ENCODE measurements at places on chromosomes 2 and 18.

- DNase-seq = no peak
Observed at GRCh38 chr2:25602333-25602723, 71.0 kb downstream of the DTNB start.

- DNase-seq = no peak
Observed at GRCh38 chr2:156999661-157000060, 257.8 kb upstream of the GALNT5 start.

GRCh38 chr18:45049578-45050319, 369.1 kb downstream of the SETBP1 start:
- DNase-seq = no peak

DNA sequence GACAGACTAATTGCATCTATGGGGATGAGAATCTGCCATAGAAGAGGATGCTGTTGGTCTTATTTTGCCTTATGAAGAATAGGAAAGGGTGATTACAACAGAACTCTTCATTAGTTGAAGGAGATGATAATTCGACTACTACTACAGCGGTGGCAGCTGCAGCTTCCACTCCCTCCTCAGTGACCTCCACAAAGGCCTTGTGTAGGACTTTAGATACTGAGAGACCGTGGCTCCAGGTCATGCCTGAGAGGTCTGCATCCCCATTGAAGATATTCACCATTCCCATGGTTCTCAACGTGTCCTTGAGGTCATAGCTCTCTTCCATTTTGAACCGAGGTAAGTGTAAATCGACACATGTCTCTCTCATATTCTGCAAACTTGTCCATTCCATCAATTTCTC, 6.4 kb downstream of the SERPINB4 start:
- no peak for DNase-seq

DNA sequence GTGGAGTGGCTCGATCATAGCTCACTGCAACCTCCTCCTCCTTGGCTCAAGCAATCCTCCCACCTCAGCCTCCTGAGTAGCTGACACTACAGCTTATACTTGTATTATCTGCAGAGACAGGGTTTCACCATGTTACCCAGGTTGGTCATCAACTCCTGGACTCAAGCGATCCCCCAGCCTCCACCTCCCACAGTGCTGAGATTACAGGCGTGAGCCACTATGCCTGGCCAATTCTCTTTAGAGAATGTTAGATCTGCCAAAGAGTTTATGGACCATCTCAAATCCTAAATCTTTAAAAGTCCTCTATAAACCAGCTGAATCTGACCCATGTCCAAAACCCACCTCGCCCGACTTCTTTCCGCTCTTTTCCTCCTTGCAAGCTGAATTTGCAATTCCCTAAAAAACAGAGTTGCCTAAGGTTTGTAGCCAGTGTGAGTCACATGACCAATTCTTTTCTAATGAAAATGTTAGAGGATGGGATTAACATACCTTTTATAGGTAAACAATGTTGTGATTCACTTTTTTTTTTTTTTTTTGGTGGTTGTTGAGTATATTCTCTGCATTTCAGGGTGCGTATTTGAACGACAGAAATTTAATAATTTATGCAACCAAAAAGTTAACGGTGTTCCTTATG, 2.4 kb upstream of the PMAIP1 start:
- no peak for DNase-seq

DNA sequence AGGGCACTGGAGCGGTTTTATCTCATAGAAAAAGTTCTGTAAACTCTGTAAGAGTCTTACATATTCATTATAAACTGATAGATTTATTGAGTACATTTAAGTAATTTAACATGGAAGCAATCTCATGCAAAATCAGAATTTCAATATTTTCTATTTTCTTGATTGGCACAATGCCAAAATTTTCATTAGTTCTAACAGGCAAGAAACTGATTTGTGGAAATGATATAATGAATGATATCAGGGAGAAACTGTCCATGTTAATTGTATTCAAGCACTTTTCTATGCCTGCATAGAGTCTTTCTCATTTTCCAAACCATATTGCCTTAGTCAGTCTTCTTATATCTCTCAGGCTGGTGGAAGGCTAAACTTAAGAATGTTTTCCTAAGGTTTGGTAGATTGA, 23.0 kb upstream of the SPAG16 start:
- no peak for DNase-seq

DNA sequence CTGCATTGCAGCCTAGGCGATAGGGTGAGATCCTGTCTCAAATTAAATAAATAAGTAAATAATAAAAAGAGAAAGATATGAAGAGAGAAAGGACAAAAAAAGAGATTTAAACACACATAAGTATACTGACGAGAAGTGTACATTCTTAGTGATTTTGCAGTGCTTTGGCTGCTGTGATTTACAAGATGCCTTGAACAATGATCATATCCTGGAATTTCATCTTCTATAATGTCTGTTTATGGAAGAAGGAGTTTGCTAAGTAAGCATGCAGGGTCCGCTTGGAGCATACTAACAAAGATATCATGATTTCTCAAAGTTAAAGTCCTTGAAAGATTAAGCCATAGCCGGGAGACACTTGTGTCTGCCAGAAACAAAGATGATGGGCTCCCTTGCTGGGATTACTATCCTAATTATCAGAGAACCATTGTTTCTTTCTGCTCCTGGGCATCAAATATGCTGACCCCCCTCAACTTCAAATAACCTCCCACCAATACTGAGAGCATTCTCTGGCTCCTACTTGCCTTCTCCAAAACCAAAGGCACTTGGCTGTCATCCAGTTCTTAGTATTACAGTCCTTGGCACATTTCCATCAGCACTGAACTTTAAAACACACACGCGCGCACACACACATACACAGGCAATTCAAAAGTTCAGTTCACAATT, 47.5 kb upstream of the STAM2 start:
- DNase-seq = no peak

GRCh38 chr18:48879008-48879431, 71.7 kb downstream of the SMAD7 start:
- DNase-seq = no peak

DNA sequence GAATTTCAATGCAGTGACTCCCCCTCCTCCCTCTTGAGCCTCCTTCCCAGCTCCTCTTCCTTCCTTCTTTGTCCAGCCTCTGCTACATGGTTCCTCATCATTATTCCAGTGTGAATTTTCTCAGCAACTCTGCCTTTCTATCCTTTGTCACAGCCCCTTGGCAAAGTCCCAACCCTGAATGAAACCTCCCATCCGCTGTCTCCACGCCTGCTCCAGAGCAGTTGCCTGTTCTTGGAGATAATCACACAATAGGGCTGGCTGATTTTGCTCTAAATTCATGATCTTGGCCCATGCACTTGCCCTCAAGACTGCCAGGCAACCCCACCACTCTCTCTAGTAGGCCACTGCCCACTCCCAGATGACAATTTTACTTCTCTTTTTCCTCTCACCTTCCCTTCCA, 61.4 kb downstream of the BCL2L11 start:
- DNase-seq = no peak

- DNase-seq = no peak
Observed at GRCh38 chr18:76397631-76398030, 97.4 kb downstream of the ZNF516 start.

- no peak for DNase-seq
Observed at GRCh38 chr2:150946831-150947230, 314.8 kb downstream of the RBM43 start.

GRCh38 chr18:62741584-62741983, 26.2 kb downstream of the PHLPP1 start:
- no peak for DNase-seq

GRCh38 chr2:233062946-233063268, 2.8 kb downstream of the INPP5D start:
- no peak for DNase-seq

DNA sequence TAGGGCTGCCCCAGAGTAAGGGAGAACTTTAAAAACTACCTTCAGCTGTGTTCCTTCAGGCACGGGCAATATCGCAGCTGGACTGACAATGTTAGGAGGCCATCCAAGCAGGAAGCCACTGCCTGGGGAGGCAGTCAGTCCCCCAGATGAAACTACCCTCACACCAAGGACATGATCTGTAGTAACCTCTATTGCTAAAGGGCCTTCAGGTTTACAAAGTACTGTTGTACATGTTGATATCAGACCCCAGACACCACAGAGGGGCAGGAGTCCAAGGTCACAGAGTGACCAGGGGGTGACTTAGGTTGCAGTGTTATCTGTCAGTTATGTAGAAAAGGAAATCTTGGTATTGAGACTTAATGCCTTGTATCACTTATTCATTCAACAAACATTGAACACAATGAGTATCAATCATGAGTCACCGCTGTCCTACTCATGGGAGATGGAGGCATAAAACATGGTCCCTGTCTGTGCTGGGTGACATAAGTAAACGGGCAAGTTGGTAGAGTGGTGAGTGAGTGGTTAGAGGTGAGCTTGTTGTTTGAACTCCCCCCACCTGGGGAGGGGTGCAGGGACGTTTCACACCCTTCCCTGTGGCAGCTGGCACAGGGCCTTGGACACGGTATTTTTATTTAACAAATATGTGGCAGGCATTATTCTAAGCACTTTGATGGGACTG, 7.1 kb downstream of the CABLES1 start:
- no peak for DNase-seq

GRCh38 chr18:51074605-51075004, 44.6 kb downstream of the SMAD4 start:
- no peak for DNase-seq

GRCh38 chr2:232336241-232336736, 42.3 kb upstream of the ALPP start:
- no peak for DNase-seq

DNA sequence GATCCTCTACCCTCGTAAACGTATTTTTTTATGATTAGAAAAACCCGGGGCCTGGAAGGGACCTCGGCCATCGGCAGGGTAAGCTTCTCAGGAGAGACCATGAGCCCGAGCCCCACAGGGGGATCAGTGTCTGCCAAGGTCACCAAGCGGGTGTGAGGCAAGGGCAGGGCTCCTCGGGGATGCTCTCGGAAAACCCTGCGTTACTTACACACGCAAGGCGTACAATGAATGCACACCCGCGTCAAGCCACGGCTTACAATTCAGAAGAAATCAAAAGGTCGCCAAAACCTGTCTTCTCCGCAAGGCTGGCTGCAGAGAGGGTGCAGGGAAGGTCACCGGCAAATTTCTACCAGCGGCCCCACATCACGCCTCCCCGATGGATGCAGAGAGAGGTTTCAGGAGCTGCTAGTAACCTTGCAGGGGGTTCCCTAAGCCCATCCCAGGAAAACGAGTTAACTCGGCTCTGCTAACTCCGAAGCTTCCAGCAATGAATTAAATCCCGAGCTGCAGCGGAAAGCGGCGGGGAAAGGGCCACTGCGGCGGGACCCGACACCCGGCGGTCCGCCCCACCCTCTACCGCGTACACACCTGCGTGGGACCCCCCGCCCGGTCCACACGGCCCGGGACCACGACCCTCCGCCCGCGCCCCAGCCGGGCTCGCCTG, 638 bp downstream of the ST3GAL5 start:
- peak; percentile 21 for DNase-seq

- no peak for DNase-seq
Observed at GRCh38 chr18:24271381-24272228, 126.0 kb downstream of the OSBPL1A start.

DNA sequence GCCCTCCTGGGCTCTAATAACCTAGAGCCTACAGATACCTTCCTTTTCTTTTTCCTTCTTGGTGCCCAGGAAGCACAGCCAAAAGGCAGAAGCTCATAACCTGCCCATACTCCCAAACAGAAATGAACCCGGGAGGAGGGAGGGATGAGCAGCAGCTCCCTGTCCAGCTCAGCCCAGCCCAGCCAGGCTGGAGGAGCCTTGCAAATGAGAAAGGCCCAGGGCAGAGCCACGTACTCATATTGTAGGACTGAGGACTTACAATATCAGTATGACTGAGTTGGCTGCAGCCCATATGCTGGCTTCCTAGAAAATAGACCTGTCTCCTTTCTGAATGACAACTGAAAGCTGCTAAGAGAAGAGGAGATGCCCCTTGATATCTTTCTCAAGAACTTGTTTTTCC, 21.7 kb downstream of the PKDCC start:
- no peak for DNase-seq

DNA sequence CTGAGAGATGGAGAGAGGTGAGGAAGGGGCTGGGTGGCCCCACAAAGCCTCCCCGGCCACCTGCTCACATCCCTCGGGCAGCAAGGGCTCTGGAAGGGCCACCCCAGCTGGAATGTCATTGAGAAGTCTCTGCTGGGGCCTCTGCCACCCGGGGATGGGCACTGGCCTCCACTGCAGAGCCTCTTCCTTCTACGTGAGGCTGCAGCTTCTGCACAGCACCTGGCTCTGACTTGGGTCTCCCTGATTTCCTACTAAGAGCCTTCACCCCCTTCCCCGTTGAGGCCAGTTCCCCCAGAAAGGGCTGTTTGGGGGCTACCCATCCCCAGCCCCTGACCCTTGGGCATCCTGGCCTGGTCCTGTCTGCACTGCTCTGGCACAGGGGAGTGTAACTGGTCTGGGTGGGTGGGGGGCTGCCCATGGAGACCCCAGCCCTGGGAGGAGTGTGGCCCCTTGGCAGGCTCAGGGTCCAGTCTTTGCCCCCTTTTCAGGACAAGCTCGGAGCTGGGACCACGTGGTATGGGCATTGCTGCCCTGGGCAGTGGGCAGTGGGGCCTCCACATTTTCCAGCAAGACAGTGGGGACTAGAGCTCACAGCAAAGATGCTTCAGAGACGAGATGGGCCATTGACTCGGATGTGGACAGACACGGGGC, 5.6 kb downstream of the PDCD1 start:
- DNase-seq = no peak

DNA sequence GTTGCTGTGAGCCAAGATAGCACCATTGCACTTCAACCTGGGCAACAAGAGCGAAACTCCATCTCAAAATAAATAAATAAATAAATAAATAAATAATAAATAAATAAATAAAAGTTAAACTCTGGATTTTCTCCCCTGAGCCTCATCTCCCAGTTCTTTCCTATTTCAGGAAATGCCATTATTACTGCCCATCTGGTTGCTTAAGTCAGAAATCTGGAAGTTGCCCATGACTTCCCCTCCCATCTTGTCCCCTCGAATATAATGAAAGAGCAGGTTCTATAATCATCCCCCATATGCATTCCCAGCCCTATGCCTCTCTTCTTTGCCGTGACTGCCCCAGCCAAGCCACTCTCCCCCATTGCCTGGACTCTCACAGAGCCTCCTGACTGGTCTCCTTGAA, 4.2 kb upstream of the PSD4 start:
- no peak for DNase-seq

DNA sequence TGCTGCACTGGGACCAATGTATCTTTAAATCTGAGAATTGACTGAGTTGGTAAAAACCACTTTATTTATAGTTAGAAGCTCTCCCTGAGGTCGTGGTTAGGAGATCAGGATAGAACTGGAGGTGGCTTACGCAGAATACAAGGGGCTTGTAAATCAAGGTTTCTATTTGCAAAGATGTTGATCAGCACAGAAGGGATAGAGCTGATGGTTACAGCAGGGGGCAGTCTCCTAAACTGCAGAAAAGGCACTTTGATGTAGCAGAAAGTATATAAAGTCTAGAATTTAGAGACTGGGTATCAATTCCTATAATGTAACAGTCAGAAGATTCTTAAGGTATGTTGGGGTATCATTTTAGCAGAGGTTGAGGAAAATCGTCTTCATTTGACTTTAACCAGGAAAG, 25.2 kb upstream of the ACVR1 start:
- DNase-seq = no peak

DNA sequence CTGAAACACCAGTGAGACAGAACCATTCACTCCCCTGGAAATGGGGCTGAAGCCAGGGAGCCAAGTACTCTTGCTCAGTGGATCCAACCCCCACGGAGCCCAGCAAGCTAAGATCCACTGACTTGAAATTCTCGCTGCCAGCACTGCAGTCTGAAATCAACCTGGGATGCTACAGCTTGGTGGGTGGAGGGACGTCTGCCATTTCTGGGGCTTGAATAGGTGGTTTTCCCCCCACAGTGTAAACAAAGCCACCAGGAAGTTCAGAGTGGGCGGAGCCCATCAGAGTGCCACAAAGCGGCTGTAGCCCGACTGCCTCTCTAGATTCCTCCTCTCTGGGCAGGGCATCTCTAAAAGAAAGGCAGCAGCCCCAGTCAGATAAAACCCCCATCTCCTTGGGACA, 292.8 kb downstream of the LNPK start:
- DNase-seq = no peak

Data from activated T-cell treated with anti-CD3 and anti-CD28 coated beads for 24 hours (primary cell).